ENCODE measurements at places on chromosomes 5 and 9. TPM values are rescaled to one million over a fixed set of nuclear protein-coding genes. Genes with fewer than 3 reads are reported as not detected.

Gene ARHGEF28
- 18.0 TPM for total RNA-seq

Gene SHC3
- total RNA-seq = 132 TPM

Gene IFNB1
- not detected for total RNA-seq

Gene IL3
- total RNA-seq = not detected

Gene PFN3
- not detected for total RNA-seq

Measured in dorsolateral prefrontal cortex (tissue), 122 donors.